ENCODE measurements at places on chromosomes 11 and 22.

DNA sequence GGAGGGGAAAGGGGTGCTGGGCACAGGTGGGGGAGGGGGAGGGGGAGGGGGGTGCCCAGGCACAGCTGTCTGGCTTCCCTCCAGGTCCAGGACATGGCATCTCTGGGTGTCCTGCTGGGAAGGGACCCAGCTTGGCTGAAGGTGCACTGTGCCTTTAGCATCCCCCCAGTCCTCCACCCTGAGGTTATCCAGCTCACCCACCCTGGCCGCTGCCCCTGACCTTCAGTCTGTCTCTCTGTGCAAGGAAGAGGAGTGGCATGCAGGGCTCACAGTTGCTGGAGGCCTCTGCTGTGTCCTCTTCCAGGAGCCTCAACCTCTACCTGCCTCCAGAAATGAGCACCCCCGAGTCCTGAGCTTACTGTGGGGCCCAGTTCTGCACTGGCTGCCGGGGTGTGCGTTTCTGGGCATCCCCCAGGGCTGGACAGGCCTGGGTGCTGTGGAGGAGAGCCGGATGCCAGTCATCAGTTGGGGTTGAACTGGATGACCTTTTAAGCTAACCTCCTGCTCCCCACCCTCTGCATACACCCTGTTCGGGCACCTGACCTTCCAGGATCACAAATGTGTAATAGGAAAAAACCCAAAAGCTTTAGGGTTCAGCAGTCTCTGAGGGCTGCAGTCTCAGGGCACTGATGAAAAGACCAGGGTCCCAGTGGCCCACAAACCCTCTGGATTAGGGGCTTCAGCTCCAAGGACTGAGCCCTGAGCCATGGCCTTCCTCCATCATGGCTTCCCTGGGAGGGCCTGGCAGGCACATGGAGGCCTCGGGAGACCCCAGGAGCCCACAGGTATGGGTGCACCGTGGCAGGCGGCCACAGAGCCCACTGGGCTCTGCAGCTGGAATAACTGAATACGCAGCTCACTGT, 9.6 kb upstream of the CTSD start:
- no peak for DNase-seq

- no peak for DNase-seq
Measured at GRCh38 chr22:50112151-50113118, 22.6 kb downstream of the MOV10L1 start.

DNA sequence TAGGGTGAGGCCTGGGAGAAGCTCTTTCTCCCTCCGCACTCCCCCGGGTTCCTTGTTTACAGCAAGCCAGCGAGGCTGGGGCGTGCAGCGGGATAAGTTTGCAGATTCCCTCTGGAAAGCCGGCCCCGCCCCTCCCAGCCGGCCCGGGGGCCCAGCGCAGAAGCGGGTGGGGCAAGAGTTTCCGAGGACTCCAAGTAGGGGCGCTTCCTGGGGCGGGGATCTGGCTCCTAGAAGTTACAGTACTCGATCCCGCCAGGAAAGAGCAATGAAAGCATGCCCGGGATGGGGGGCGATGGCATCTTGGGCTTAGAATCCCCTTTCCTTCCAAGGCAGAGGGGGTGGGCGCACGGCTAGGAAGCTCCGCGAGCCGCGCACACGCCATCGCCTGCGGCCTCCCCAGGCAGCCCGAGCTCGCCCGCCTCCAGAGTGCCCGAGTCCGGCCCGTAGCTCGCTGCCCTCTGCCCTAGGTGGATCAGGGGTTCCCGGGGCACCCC, 385 bp downstream of the TST start:
- DNase-seq, result no peak

DNA sequence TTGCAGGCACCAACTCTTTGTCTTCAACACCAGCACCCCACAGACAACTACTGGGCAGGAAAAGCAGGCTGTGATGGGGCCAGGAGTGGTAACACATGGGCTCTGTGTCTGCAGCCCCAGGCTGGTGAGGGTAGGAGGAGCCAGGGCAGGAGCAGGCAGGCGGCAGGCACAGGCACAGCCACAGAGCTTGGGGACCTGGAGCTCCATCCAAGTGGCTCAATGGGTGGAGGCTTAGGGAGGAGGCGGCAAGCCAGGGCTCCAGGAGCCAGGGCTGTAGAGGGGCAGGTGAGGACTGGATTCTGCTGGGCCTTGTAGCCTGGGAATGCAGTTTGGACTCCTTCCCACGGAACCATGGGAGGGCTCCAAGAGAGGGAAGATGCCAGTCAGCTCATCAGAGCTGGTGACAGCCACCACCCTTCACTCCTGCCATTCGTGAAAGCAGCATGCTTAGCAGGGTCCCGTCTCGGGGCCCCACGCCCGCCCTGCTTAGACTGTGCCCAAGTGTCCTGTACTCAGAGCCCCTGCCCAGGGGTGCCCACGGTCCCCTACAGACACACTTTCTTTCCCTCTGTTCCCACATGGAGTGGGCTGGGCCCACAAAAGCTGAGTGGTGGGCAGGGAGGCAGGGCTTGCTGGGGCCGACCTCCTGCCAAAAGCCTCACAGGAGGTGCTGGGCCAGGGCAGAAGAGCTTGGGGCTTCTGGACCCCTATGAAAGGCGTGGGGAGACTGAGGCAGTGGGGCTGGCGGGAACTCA, 12.4 kb downstream of the TTC38 start:
- no peak for DNase-seq

- DNase-seq, result no peak
Measured at GRCh38 chr11:23252426-23252825, 392.2 kb upstream of the CCDC179 start.

- DNase-seq, result no peak
Measured at GRCh38 chr22:41560095-41560471, 727 bp upstream of the CSDC2 start.

- DNase-seq, result no peak
Measured at GRCh38 chr11:72776117-72776843, 17.6 kb downstream of the STARD10 start.

- no peak for DNase-seq
Measured at GRCh38 chr11:17650127-17650911, 69.1 kb upstream of the MYOD1 start.

DNA sequence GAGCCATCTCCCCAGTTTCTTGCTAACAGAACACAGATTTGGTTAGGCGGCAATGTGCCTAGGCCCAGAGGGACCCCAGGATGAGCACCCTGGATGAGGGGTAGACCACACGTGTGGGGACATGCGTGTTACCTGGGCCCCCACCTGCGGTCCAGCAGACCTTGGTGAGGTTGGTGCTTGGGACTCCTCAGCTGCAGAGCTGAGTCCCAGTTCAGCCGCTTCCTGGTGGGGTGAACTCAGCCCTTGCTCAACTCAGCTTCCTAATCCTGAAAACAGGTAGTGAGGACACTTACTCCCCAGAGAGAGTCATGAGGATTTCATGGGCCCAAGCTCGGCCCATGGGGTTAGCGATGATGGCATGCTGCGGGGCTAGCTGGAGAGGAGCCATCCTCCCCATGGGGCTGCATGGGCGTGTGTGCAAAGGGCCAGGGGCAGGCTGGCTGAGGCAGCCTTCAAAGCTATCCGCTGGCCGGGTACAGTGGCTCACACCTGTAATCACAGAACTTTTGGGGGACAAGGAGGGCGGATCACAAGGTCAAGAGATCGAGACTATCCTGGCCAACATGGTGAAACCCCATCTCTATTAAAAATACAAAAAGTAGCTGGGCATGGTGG, 46.9 kb upstream of the SHISAL1 start:
- no peak for DNase-seq

DNA sequence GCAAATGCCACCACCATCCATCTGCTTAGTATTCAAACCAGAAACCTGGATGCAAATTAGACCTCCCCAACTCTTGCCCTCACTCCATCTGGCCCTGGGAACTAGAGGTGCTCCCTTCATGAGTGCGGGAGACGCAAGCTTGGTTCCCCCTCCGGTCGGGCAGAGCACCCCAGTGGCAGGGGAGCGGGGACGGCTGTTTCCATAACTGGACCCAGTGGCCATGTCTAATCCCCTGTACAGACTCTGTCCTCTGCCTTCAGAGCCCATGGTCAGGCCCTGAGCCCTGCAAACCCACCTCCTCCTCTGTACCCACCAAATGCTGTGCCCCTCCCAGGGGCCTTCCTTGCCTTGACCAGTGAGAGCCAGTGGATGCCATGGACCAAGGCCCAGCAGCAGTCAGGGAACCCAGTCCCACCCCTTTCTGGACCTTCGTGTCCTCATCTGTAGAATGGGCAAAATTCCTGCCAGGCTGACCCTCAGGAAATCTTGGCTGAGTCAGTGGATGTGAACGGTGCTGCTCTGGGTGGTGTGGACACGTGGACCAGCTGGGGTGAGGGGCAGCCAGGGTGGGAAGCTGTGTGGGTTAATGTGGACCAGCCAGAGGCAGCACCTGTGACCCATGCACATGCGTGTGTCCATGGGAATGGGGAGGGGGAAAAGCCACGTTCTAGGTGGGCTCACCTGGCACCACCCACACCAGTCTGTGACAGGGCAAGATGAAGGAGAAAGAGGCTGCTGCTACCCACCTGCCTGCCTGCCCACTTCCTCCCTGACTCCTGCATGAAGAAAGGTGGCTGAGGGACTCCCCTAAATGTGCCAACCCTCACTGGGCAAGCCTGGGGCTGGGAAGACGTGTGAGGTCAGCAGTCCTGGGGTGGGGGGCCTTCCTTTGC, 72.8 kb downstream of the LRRC32 start:
- DNase-seq, result no peak

DNA sequence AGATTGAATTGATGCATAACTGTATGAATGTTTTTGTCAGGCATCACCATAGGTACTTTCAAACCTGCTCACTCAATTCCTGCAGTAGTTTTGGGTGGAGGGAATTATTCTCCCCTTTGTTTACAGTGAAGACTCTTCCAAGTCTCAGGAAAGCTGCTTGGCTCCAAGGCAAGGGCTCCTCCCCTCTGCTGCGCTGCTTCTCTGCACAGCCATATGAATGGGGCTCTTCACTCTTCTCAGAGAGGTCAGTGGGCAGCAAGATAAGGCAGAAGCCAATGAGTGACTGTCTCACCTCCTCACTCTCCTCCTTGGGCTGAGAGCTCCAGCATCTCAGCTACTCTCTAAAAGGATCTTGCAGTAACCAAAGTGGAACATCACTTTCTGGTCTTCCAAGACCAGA, 165.7 kb upstream of the TTC12 start:
- DNase-seq, result no peak

- no peak for DNase-seq
Measured at GRCh38 chr22:29260031-29260560, 7.7 kb downstream of the RHBDD3 start.

GRCh38 chr11:120410622-120411380, 74.6 kb downstream of the ARHGEF12 start:
- DNase-seq, result no peak

DNA sequence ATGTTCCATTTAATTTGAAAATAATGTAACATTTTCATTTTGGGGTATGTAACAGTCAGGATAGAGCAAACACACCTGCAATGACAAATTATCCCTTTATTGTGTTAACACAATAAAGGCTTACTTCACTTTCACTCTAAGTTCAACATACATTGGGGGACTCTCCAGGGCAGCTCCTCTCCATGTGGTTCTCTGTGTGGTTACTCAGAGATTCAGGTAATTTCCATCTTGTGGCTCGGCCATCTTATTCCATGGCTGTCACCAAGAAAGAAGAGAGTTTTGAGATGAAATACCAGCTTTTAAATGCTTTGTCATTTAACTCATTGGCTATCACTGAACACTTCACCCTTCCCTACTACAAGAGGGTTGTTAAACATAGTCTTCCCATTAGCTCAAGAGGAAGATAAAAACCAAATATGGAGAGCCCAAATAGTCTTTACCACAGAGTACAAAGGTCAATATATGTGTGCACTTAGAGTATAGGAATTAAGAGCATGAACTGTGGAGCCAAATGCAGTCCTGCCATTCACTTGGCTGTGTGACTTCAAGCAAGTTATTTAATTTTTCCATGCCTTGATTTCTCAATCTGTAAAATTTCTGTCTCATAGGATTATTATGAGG, 10.6 kb upstream of the TPH1 start:
- DNase-seq, result no peak

DNA sequence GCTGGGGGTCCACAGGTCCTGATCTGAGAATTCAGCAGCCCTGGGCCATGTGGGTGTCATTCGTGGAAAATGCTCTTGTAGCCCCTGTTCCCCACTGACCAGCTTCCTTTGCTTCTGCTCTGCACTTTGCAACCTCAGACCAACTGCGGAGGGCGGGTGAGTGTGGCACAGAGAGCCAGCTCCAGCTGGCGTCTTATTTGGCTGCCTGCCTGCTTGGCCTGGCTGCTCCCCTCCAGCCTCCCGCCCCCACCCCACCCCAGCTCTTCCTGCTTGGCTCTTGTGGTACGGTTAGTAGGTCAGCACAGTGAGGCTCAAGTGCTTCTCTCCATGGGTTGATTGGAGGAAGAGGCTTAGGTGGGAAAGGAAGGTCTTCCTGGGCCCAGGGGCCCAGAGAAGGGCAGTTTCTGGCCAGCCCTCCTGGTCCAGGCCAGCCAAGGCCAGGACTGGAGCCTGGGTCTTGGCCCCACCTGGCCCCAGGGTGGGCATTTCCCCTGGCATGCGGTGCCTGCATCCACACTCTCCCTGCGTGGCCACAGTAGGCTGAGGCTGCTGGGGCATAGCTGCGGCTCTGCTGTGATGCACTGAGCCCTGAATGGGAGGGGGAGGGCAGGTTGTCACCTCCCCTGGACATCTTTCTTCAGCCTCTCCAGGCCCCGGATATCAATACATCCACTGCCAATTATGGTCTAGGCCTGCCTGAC, 26.5 kb downstream of the MYO7A start:
- peak; percentile 16 for DNase-seq

GRCh38 chr22:36728505-36728904, 25.0 kb upstream of the CACNG2 start:
- DNase-seq, result no peak

DNA sequence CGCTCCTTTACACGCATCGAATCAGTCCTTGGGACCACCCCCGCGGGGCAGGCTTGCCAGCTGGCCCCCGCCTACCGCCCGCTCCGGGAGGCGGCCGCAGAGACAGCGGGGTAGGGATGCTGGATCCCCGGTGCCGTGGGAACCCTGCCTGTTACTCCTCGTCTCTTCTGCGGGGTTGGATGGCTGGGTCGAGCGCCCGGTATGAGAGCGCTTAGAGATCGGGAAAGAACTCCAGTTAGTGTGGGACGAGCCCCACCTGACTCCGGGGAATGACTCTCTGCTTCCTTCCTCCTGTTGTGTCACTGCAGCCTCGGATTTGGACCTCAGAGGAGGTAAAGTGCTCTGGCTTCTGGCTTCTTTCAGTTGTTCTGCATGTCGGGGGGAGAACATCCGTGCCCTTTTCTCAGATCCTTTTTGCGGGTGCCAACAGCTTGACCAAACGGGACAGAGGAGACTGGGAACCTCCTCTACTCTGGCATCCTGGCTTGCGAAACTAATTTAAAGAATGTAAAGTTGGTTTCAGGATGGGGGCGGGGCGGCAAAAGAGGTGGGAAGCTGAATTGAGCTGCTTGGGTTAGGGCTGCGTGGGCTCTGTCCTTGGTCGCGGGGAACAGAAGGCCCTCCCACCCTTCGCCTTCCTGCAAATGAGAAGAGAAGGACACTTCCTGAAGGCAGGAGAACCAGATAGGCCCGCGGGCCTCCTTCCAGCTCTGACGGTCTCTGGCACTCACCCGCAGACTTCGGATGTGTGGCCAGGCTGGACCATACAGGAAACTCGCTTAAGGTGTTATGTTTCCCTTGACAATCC, 938 bp downstream of the LAYN start:
- no peak for DNase-seq
